ENCODE measurements at places on chromosomes 2 and 18.

DNA sequence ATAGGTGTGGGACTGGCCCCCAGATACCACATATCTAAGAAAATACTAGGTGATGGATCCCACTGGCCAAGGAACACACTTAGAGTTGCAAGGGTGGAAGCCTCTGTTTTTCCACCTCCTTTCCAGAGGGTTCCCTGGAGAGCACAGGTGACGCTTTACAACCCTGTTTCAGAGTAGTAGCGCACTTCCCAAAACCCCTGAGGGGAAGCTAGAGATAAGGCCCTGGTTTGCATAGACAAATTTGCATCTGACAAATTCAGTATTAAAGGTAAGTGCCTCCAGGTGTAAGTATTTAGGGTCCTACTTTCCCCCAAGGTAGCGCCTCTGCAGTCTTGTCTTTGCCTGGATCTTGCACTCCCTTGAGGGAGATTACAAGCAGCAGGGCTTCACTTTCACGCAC is 474 bp upstream of the CERKL start:
- DNase-seq = no peak

DNA sequence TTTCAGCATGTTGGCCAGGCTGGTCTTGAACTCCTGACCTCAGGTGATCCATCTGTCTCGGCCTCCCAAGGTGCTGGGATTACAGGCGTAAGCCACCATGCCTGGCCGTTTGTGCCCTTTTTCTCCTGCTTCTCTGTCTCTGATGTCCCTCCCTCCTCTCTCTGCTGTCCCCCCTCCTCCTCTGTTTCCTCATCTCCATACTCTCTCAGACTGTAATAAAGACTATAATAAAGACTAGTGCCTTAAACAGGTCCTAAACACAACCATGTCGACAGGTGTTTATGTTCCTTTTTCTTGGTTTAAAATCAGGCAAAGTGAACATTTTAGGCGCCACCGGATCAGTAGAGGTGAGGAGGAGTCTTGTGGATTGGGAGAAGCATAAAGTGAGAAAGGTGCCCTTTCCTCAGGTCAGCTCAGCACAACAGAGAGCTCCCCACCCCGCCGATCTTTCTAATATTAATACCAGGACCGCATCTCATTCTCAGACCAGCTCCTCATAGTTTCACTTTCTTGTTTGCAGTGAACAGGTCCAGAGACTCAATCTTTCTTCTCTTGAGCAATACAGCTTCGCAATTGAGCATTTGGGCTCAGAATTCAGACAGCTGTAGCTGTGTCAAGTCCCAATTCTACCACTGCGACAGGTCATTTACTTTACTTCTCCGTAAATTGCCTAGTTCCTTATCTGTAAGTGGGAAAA is 23.7 kb downstream of the TIMM21 start:
- DNase-seq = no peak

- DNase-seq = no peak
Observed at GRCh38 chr2:100104718-100105677, 37.4 kb downstream of the AFF3 start.

GRCh38 chr2:187421519-187421918 is 26.5 kb downstream of the CALCRL start:
- no peak for DNase-seq

DNA sequence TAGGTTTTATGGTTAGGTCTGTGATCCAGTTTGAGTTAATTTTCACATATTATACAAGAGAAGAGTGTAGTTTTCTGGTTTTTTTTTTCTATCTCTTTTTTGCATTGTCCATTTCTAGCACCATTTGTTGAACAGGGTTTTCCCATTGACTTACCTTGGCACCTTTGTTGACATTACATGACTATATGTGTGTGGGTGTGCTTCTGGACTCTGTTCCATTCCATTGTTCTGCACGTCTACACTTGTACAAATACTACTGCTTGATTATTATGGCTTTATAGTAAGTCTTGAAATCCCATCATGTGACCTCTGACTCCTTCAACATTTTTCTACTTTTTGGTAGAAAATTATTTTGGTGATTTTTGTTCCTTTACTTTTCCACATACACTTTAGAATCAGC is 38.7 kb downstream of the UBE2F start:
- no peak for DNase-seq

- no peak for DNase-seq
Observed at GRCh38 chr2:181766129-181766528, 85.8 kb upstream of the NEUROD1 start.

GRCh38 chr2:96801005-96801785 is 14.9 kb upstream of the CNNM3 start:
- DNase-seq = peak; percentile 75

GRCh38 chr2:102061962-102062795 is 70.4 kb downstream of the IL1R2 start:
- DNase-seq = no peak

DNA sequence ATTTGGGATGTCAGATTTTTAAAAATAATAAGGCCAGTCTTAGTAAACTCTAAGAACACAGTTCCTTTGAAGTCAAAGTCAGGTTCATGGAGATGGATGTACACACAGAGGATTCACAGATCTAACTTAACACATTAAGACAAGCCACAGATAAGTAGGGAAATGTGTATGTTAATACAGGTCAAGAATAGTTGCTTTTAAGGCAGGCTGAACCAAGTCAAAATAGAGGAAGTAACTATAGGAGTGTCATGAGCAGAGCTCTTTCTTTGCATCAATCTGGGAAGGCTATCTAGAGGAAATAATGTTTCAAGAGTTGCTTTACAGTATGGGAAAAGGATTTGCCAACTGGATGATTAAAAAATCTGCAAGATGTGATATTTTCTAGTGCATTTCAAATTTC is 128.0 kb upstream of the FBXO11 start:
- no peak for DNase-seq

GRCh38 chr2:198890490-198890889 is 567.2 kb downstream of the SATB2 start:
- no peak for DNase-seq

DNA sequence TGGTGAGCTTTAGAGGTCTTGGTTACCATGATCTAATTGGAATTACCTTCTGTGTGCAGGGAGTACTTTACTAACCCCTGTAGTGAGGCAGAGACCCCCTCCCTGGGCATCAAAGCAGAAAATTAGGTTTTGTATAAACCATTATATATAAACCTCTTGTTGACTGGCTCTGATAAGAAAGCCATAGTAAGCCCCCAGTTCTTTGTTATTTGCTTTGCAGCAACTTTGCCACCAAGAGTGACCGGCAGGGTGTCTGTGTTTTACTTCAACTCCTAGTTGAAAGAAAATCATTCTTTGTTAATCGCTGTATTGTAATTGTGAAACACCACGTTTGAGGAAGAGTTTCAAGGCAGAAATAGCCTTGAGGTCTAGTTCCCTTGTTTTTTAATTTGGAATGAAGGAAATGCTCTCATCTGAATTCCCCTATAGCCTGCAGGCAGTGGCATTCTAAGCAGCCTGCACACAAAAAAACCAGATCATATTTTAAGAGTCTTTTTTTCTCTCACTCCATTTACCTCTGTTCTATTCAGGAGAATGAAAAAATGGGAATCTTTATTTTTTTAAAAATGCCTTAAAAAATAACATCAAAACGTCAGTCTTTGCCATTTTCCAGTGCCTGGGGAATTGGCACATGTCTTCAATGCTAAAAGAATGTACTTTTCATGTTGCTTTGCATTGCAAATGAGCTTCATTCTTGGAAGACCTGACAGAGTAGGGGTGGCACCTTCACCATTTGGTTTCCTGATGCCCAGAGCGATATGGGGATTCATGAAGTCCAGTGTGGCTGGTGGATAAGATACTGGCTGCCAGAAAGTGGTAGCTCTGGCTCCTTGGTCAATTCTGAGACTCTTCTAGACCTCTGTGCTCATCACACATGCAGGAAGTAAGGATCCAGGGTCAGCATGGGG is 338.1 kb downstream of the SLC4A3 start:
- DNase-seq = no peak

DNA sequence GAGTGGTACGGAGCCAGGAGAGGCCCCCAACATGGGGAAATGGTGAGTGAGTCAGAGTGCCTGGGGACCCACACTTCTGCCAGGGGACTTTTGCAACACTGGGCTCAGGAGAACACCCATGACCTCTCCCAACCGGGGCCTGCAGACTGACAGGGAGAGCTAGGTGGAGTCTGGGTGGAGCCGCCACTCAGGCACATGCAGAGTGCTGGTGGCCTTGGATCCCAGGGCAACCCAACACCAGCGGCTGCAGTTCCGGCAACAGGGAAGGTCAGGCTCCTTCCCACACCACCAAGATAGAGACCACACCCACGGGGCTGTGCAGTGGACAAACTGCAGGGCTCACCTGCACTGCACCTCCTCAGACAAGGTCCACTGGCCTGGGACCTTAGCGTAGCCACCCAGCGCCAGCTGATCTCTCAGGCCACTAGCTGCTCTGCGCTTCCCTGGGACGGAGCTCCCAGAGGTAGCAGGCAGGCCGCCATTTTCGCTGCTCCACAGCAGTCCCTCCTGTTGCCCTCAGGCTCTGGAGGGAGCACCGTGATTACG is 99.0 kb downstream of the EFEMP1 start:
- DNase-seq = no peak

DNA sequence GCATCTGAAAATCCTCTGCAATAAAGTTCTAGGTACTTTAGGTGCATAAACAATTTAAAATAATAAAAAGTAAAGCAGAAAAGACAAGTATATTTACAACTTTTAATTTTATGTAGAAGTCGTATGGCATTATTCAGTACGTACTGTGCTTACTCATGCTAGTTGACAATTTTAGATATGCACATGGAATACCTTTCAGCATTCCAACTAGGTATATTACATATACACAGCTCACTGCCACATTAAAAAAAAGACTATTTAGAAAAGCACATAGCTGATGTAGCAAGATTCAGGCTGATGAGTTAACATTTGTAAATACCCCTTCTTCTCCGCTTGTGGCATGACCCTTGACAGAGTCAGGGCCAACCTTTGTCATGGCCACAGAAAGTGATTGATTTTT is 171.2 kb downstream of the FBXO15 start:
- no peak for DNase-seq

- DNase-seq = no peak
Observed at GRCh38 chr18:61894751-61895524, 2.1 kb upstream of the RNF152 start.

- DNase-seq = no peak
Observed at GRCh38 chr2:69253611-69254301, 133.3 kb downstream of the GFPT1 start.

DNA sequence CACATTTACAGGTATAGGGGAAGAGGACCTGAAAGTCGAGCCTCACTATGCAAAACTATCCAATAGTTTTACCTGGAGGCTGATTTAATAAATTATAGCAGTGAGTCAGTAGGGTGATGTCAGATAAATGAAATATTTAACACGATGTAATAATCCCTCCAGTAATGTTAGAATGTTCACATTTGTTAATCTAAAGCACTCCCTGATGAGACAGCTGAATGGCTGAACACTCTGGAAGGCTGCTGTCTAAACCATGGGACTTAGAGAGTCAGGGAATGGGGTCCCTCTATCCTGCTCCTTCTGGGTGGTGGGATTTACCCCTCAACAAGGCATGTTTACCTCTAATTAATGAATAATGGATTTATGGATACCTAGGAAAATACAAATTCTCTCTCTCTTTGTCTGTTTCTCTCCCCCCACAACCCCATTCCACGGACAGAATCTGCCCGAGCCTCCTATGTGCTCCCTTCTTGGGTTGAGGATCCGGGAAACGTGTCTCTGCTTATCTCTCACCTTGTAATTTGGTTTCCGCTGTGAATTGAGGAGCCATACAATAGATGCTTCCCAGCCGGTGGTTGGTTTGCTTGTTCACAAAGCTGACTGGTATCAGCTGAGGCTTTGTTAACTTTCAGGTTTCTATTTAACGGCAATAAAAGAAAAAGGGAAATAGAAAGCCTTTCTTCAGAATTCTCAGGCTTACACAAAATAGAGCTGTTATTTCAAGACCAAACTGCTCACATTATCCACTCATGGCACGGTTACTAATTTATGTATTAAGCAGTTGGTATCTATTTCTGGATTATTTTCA is 25.9 kb downstream of the LRRC30 start:
- no peak for DNase-seq

- peak; percentile 22 for DNase-seq
Observed at GRCh38 chr2:8693157-8693821, 11.4 kb downstream of the ID2 start.

DNA sequence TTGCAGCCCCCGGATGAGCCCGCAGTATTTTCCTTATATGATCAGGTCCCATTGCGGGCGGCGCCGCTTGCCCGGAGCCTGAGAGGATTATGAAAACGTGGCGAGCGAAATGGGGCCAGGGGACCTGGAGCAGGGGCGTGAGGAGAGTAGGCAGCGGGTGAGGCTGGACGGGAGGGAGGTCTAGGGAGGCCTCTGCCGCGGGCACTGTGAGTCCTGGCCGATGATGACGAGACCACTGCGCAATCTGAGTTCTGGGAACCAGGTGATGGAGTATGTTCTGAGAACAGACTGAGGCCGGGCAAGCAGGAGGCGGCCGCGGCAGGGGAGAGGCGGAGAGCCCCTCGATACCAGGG is 790 bp upstream of the ACAA2 start:
- peak; percentile 51 for DNase-seq

GRCh38 chr2:112582314-112582746 is 2.1 kb upstream of the CHCHD5 start:
- peak; percentile 84 for DNase-seq

GRCh38 chr2:110804915-110805314 is 72.5 kb downstream of the ACOXL start:
- no peak for DNase-seq

DNA sequence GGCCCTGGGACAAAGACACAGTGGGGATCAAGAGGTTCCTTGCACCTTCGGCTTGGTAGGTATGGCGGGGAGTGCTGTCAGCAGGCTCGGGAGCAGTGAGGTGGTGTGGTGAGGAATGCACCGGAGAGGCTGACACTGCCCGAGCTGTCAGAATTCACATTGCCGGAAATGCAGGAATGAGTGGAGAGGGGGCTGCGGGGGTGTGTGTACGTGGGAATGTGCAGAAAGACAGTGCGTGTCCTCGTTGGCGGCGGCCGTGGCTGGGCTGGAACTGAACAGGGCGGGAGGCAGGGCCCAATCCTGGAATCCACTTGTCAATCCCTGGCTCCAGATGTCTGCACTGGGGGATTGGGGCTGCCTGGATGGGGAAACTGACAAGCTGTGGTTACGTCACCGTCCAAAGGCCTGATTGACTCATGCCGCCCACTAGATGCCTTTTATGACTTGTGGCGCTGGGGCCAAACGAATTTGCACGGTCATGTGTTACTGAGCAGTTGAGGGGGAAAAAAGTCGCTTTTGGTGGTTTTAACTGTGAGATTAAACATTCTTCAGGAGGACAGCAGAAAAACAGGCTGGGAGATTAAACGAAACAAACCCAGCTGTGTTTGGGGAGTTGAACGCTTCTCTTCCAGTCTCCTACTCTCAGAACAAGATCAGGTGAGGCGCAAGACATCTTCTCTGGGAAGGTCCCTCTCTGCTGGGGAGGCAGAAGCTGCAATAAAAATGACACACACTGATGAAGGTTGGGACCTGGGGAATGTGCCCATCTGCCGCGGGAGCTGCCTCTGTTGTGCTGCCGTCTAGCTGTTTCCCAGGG is 189.4 kb upstream of the GLI2 start:
- no peak for DNase-seq

GRCh38 chr2:79437433-79438267 is 75.2 kb upstream of the CTNNA2 start:
- no peak for DNase-seq

All from Caki2 (cell line).